ENCODE measurements at places on chromosomes 5 and 9.

- no peak for DNase-seq
Measured at GRCh38 chr5:151781201-151781600, 9.4 kb downstream of the G3BP1 start.

DNA sequence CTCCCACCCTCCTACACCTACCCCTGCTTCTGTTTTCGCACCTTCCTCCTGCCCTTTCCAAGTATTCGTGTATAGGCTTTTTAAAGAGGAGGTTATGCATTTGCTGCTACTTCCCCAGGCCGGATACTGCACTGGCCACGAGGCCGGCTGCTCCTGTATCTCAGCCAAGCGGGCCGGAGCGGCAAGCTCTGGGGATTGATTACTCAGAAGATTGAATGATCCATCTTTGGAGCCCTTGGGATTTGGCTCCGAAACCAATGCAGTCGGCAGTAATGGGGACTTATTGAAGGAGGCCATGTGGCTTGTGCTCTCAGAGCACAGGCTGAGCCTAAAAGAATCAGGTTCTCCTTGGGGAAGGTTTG lies 405.3 kb downstream of the TLE4 start:
- no peak for DNase-seq

DNA sequence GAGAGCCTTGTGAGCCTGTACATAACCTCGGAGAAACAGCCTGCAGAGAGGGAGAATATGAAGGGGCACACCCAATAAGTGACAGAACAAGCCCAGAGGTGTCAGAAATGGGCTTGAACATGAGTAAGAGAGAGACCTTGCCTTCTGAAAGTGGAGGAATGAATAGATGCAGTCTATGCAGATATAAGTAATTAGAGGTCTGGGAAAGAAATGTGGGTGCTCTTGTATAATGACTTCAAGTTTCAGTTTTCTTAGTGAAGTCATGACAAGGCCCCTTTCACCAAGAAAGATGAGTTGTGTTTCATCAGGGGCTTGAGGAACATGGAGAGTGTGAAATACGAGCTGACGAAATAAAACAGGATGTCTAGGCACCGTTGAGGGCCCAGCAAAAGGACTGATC lies 15.1 kb downstream of the GRAMD2B start:
- DNase-seq = no peak

- no peak for DNase-seq
Measured at GRCh38 chr5:34475249-34475966, 180.7 kb upstream of the RAI14 start.

GRCh38 chr9:89442501-89442978 lies 55.4 kb downstream of the SEMA4D start:
- DNase-seq = no peak

GRCh38 chr5:99449786-99450185 lies 521.0 kb upstream of the CHD1 start:
- DNase-seq = no peak

All from hematopoietic multipotent progenitor cell treated with erythropoietin and hydrocortisone succinate and interleukin-3 and kit ligand, for 15 days (in vitro differentiated cells).